ENCODE measurements at places on chromosomes 12 and 14. TPM values are rescaled to one million over a fixed set of nuclear protein-coding genes. Genes with fewer than 3 reads are reported as not detected.

GRCh38 chr14:34593740-34594375 lies 36.1 kb downstream of the SNX6 start:
- DNase-seq, result no peak

- DNase-seq, result no peak
These were observed 198.0 kb upstream of the DCN start for GRCh38 chr12:91380631-91381030.

GRCh38 chr12:86484473-86484872 lies 228.3 kb upstream of the MGAT4C start:
- DNase-seq, result no peak

GRCh38 chr14:21867541-21867940 lies 193.9 kb upstream of the OR4E1 start:
- DNase-seq, result no peak

The IFT81 gene
- total RNA-seq, result 14.6 TPM

DNA sequence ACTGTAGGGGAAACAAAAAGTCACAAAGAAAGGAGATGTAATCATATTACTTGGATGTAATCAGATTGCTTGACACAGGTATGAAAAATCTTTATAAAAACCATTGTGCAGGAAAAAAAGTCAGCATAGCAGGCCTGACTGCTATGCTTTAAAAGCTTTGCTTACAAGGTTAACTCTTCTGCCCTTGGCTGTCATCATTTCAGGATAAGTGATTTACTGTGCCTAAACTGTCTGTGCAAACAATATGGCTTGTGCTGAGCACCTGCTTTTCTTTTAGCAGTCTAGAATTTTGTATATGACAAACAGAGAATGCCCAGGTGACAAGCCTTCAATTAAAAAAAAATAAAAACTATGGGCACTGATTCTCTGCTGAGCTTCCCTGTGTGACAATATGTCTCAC lies 63.8 kb upstream of the PLEKHG7 start:
- DNase-seq, result no peak
